ENCODE measurements at places on chromosomes 1 and 21.

- no peak for DNase-seq
Observed at GRCh38 chr1:110112656-110113055, 413 bp downstream of the UBL4B start.

DNA sequence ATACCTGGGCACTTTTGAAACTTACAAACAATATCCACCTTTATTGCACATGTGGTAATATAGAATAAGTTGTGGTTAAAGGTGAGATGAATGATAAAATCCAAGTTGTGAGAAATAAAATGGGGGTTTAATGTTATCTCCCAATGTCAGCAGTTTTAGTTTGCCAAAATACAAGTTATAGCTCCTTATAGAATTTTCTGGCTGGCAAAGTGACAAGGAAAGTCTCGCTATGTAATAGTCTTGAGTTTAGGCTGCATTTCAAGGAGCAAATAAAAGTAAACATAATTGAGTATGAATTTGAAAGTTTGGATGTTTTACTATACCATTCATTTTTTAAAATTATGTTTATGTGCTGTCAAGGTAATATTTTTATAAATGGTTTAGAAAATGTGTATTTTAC is 15.0 kb upstream of the NEXN start:
- no peak for DNase-seq

- DNase-seq, result no peak
Observed at GRCh38 chr1:182860658-182861057, 21.5 kb downstream of the DHX9 start.

DNA sequence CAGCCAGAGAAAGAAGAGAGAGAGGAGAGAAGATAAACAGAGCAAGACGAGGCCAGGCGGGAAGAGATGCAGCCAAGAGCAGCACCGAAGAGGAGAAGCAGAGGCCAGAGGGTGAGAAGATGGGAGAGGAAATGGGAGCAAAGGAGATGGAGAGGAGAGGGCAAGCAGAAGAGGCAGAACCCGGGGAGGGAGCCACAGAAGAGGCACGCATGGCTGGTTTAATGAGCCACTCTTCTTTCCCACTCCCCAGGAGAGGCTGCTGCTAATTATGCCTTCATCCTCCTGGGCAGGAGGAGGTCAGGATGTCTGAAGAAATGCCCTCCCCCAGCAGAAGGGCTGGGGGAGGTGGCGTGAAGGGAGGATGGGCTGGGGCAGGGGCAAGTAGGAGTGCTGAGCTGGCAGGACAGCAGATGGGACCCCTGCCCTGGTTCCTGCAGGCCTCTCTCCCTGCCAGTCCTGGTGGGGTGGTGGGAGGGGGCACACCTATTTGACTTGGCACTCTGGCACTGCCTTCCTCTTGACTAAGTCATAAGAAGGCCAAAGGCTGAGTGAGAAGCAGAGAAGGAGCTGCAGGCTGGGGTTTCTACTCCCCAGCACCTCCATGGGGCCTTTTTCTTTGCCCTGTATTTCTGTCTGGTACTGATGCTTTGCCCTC is 32.3 kb downstream of the KIRREL1 start:
- no peak for DNase-seq

GRCh38 chr21:38269576-38269936 is 12.8 kb downstream of the KCNJ15 start:
- DNase-seq, result no peak

DNA sequence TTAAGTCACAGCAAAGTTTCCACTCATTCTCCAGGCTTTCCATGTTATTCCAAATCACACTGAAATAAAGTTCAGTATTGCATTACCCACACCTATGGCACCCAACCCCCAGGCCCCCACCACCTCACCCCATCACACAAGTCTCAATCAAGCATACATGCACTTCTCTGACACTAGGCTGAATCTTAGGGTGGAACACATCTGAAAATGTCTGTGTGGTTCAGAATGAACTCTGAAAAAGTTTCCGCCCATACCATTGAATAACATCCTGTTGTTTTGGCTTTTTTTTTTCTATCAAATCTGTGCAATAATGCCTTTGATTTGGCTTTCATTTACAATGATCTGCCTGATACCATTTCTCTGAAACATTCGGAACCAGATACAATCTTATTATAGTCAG is 25.8 kb upstream of the LRRC8C start:
- no peak for DNase-seq

GRCh38 chr21:36456729-36457414 is 23.1 kb downstream of the CLDN14 start:
- peak; percentile 32 for DNase-seq

Measured in DMS153 (cell line).